ENCODE measurements at places on chromosomes 13 and 19.

DNA sequence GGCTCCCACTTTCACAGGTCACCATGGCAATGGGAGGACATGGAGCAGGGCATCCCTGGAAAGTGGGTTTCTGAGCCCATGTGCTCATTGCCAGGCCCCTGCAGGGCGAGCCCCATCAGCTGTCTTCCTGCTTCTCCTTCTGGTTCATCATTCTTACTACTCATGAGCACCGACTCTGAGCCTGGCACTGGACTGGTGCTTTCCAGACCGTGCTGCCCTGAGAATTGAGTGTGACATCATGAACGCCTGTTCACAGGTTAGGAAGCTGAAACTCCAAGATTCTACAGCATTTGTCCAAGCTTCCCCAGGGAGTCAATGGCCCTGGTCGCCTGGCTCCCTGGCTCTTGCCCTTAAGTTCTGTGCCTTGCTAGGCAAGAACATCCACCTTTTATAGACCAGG lies 210.4 kb upstream of the ZNF536 start:
- no peak for DNase-seq

DNA sequence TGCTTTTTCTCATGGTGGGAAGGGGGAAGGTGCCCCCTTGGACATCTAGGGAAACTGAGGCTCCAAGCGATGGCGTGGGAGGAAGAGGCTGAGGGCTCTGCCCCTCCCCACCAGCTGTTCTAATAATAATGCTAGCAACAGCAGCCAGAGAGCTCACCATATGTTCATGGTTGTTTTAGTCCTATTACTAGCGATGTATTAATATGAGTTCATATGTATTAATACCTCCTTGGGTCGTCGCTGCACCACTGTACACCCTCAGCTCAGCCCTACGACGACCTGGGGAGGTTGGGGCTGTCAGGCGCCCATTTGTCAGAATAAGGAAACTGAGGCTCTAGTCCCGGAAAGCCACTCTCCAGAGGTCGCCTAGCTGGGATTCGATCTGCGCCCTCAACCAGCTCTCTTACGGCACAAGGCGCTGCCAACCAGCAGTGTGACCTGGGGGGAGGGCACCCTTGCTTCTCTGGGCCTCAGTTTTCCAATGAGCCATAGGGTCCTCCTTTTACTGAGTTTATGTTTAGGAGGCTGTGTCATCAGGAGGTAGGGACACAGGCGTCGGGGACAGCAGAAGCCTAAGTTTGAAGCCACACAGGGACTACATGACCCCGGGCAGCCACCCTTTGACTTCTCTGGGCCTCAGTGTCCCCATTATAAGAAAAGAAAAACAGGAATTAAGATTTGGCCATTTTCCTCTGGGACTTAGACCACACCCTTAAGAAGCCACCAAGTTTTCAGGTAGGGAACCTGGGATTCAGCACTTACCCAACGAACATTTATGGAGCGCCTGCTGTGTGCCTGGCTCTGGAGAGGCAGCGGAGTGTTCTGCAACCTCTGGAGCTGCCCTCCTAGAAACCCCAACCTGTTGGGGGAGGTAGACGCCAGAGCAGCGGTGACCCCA lies 664 bp downstream of the MAST3 start:
- DNase-seq, result no peak

DNA sequence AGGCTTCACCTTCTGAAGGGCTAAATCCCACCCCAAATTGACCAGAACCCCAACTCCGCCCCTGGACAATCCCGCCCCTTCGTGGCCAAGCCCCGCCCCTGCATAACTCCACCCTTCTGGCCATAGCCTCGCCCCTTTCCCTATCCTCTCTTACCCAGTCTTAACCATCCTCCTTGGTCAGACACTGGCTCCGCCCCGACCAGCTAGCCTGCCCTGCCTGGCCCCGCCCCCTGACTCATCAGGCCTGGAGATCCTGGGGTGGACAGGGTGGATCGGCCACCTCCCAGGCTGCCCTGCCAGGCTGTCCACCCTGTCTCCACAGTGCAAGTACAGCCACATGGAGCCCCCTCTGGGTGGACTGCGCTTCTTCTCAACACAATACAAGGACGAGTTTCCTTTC lies 8.0 kb upstream of the ZNF358 start:
- DNase-seq, result peak; percentile 82

- no peak for DNase-seq
These were observed 26.2 kb downstream of the FOXO1 start for GRCh38 chr13:40640202-40640601.

- peak; percentile 37 for DNase-seq
These were observed 10.3 kb downstream of the DYRK1B start for GRCh38 chr19:39823686-39824085.

DNA sequence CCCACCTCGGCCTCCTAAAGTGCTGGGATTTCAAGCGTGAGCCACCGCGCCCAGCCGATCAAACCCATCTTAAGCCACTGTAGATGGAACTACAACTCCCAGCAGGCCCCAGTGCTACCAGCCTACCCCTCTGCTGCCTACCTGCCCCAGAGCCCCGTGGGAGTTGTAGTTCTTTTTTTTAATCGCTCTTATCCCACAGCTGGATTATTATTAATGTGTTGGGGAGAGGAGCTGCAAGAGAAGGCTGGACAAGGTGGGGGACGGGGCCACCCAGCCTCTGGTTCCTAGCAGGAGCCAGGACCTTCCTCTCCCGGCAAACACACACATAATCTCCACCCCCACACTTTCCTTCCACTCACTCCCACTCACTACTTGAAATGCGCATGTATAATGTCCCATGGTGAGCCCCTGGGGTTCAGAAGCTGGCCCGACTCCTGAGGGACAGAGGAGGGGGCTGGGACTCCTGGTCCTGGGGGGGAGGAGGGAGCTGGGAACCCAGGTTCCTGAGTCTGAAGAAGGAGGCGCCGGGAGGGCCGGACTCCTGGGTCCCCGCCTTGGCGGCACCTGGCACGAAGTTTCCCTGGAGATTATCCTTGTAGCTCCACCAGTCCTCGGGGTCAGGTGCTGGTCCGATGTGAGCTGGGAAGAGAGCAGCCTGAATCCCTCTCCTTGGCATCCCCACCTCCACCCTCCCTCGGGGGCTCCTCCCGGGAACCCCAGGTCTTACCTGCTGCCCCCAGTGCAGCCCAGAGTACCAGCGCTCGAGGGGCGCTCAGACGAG lies 958 bp downstream of the CA11 start:
- DNase-seq, result peak; percentile 75

- DNase-seq, result no peak
These were observed 36.1 kb downstream of the MTUS2 start for GRCh38 chr13:28856287-28856686.

DNA sequence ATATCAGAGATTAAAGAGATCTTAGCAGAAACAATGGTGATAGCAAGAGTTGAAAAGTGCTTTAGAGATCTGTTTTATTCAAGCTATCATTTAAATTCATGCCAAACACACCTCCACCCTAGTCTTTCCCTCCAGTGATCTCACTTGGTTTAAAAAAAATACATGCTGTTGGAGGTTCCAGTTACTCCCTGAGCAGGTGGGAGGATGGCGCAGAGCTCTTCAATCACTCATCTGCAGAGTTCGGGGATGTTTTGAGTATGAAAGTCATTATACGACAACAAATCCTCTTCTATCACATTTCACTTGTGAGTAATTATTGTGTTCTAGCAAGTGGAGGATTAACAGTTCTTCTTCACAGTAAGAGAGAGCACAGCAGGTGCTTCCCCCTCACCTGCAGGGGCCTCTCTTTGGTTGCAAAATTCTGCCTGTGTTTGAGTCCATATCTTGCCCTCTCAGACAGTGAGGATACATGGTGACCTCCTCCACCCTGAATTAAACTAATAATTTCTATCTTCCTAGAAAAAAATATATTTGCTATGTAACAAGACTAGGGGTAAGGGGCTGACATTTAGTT lies 376.7 kb downstream of the LIG4 start:
- no peak for DNase-seq

DNA sequence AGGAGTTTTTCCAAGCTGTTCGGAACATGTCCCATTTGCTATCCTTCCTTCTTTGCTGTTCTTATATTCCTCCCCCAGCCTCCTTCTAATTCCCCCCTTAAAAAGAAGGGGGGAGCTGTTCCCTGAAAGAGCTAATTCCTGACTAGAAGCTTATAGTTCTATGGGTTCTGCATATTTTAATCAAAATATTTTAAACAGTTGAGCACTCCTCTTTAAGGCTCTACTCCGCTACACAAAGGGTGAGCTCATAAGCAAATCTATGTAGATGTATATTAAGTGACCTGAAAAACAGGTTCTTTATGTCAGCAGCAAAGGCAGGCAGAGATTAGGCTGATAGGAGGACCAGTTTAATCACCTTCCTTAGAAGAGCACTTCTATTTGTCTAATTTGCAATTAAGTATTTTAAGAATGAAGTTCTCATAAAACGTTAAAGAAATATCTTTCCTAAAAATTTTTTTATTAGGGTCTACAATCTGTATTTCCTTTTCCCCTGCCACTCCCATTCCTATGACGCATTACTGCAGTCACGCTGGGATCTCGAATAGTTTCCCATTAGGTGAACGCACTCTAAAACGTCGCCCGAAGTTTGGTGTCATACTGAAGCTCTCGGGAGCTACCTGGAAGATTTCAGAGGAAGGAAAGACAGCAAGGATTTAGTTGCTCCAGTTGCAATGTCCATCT lies 5.2 kb downstream of the EFNB2 start:
- no peak for DNase-seq

DNA sequence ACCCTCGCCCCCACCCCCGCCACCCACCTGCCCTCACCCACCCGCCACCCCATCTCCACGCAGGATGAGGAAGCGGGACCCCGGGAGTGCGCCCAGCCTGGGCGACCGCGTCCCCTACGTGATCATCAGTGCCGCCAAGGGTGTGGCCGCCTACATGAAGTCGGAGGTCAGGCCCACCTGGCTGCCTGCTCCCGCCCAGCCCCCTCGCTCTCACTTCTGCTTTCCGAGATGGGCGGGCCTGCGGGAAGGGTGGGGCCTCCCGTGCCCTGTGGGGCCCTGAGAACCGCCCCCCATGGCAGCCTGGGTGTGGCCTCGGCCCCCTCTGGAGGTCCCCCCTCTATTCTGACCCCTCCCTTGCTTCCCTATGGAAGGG lies 3.1 kb upstream of the SPIB start:
- no peak for DNase-seq

- no peak for DNase-seq
These were observed 8.2 kb downstream of the RASGRP4 start for GRCh38 chr19:38417544-38418506.

- no peak for DNase-seq
These were observed 64.3 kb downstream of the ZNF66 start for GRCh38 chr19:20840371-20840770.

GRCh38 chr13:72186730-72187422 lies 319.9 kb upstream of the DACH1 start:
- no peak for DNase-seq

DNA sequence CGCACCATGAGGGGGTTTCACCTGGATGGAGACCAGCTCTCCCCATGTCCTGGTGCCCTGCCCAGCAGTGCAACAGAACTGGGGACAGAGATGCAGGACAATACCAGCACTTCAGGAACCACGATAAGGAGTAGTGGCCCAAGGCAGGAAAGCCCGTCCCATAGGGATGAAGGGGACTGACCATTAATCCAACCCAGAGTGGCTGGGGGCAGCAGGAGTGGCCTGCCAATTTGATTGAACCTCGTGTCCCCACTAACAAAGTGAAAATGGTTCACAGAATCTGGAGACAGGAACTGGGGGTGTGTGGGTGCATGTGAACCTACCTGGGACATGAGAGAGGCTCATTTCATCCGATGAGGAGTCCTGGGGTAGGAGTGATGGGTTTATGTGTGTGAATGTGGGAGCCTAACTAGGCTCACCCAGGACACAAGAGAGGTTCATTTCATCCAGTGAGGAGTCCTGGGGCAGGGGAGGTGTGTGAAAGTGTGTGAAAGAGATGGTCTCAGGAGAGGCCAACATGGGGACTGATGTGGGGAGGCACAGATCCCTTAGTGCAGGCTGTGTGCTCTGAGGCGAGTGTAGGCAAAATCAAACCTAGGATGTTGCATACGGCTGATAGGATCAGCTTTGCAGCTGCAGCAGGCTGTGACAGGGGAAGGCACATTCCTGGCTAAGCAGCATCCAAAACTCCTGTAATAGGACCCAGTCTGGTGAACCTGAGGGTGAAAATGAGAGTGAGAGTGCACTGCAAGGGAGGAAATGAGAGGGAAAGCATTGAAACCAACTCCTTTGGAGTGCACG lies 98.2 kb downstream of the ZNF429 start:
- no peak for DNase-seq

GRCh38 chr13:78592584-78592983 lies 10.8 kb downstream of the POU4F1 start:
- no peak for DNase-seq

DNA sequence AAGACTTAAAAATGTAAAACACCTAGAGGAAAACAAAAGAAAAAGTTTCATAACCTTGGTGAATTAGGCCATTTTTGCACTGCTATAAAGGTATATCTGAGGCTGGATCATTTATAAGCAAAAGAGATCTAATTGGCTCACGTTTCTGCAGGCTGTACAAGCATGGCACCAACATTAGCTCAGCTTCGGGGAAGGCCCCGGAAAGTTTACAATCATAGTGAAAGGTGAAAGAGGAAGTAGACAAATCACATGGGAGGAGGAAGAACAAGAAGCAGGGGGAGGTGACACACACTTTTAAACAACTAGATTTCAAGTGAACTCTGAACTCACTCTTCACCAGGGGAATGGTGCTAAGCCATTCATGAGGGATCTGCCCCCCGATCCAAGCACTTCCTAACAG lies 1358.5 kb upstream of the PCDH9 start:
- DNase-seq, result no peak

GRCh38 chr19:5913739-5914357 lies at the start of gene CAPS:
CAPS (plus strand) TSS chr19:5914254; CDS start chr19:5914407, 153 bp downstream.
- DNase-seq, result no peak

DNA sequence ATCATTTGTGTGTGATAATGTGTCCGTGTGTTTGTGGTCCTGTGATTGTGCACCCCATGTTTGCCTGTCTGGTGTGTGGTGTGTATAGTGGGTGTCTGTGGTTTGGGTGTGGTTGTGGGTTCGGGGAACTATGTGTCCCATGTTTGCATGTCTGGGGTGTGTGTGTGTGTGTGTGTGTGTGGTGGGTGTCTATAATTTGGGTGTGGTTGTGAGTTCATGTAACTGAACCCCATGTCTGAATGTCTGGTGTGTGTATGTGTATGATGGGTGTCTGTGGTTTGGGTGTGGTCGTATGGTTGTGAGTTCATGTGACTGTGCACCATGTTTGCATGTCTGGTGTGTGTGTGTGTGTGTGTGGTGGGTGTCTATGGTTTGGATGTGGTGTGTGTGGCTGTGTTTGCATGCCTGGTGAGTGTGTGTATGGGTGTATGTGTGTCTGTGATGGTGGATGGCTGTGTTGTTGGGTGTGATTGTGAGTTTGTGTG lies 11.1 kb upstream of the NFIX start:
- no peak for DNase-seq

GRCh38 chr19:3274942-3275582 lies 50.6 kb downstream of the CELF5 start:
- peak; percentile 17 for DNase-seq

GRCh38 chr13:88976466-88976865 lies 1305.3 kb downstream of the SLITRK5 start:
- no peak for DNase-seq

GRCh38 chr19:31616031-31616430 lies 266.8 kb upstream of the TSHZ3 start:
- no peak for DNase-seq

- no peak for DNase-seq
These were observed 189.3 kb downstream of the TM9SF2 start for GRCh38 chr13:99690426-99691174.

- DNase-seq, result no peak
These were observed 221.6 kb downstream of the NBEA start for GRCh38 chr13:35163674-35164073.

GRCh38 chr19:11196406-11197287 lies 698 bp downstream of the KANK2 start:
- peak; percentile 2 for DNase-seq

- DNase-seq, result no peak
These were observed 22.0 kb upstream of the RB1 start for GRCh38 chr13:48281556-48281955.

- DNase-seq, result no peak
These were observed 5.9 kb downstream of the SERTAD3 start for GRCh38 chr19:40438284-40438683.

Measured in SHP77 (cell line).